ENCODE measurements at places on chromosomes 5 and 9.

GRCh38 chr5:87650284-87650683, 237.6 kb upstream of the CCNH start:
- DNase-seq, result no peak

- no peak for DNase-seq
These were observed 155.0 kb upstream of the TSLP start for GRCh38 chr5:110916381-110917049.

GRCh38 chr5:144281784-144282183, 111.1 kb downstream of the KCTD16 start:
- DNase-seq, result no peak

DNA sequence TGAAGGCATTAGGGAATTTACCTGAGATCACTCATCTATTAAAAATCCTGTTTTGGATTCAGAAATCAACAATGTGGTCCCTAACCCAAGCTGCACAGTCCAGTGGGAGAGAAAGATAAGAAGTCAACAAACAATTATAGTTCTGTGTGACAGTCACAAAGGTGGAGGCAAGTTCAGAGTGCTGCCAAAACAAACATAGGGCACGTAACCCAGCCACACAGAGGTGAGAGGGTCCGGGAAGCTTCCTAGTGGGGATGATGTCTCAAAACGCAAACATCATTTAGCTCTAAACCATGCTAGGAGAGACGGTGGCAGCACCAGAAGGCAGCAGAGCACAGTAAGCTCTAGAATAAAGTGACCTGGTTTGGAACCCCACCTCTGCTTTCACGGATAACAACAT, 158.9 kb downstream of the MAPKAP1 start:
- no peak for DNase-seq

DNA sequence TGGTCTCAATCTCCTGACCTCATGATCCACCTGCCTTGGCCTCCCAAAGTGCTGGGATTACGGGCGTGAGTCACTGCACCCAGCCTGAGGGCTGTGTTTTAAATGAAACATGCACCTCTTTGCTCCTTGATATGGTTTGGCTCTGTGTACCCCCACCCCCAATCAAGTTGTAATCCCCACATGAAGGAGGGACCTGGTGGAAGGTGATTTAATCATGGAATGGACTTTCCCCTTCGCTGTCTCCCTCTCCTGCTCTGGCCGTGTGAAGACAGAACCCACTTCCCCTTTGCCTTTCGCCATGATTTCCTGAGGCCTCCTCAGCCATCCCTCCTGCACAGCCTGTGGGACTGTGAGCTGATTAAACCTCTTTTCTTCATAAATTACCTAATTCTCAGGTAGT, 12.5 kb upstream of the NOTCH1 start:
- no peak for DNase-seq

DNA sequence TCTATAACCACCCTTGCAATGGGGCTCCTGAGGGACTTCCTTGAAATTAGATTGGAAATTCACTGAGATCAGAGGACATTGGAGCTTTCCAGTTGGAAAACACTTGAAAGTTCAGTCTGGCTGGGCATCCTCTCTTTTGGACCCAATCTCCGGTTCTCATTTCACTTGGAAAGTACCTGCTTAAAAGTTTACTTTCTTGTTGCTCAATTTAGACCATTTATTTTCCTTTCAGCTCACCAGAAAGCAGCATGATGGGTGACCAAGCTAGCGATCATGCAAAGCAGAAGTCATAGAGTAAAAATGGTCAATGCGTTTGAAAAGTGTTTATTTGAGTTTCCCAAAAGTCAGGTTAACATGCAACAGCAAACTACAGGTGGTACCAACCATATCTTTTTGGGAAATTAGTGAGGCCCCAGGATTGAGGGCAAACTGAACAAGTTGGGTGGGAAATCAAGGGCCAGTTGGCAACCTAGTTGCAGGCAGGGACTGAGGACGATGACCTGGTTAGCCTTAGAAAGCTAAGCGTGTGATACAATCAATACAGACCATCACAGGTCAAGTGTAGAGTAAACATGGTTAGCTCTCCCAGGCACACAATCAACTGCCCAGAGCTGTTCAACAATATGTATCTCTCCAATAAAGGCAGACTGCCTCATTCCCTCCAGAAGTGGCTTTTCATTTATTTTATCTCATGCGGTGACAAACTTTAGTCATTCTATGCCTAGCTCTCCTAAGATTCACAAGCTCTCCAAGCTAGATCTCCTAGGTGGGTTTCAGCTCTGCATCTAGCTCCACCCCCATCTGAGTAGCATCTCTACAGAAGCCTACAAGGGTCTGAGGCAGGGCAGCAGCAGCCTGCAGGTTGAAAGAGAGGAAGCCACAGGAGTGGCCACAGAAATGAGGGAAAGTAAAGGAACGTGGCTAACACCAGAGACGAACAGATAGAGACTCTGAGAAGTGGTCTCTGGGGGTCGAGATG, 136.9 kb downstream of the UGCG start:
- DNase-seq, result no peak

DNA sequence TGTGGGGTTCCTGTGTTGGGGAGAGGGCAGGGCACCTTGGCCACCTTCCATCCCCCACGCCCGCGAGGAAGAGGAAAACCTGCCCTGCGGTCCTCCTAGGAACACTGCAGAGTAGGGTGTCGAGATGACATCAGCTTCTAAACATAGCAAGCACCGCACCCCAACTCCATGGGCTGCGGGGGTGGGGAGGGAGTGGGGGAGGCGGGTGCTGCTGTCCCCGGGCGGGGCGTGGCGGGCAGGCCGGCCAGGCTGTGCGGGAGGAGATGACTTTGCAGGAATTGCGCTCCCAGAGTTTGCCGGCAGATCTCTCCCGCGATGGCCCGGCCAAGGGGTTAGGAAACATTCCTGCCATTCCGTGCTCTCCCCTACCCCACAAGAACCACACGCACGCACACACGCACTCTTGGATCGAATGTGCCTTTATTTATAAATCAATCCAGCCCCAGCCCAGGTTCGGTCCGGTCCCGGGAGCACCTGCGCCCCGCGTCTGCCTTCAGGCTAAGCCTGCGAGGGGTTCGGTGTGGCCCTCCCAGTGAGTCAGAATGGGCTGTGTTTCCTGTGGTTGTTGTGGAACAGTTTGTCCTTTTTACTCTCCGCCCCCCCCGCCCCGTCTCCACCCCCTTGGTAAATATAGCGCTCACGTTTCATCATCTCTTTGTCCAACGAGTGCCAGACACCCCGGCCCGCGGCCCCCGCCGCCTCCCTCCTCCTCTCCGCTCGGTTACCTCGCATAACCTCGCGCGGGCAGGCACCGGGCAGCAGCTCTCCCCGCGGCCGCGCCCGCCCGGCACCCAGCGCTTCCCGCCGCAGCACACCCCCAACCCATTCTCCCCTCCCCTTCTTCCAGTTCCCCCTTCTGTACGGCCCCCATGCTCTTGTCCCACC, 5.3 kb upstream of the KLF9 start:
- peak; percentile 76 for DNase-seq

GRCh38 chr5:172870715-172871461, 36.8 kb downstream of the ERGIC1 start:
- DNase-seq, result no peak

GRCh38 chr5:146967646-146968045, 89.1 kb upstream of the PPP2R2B start:
- DNase-seq, result no peak

DNA sequence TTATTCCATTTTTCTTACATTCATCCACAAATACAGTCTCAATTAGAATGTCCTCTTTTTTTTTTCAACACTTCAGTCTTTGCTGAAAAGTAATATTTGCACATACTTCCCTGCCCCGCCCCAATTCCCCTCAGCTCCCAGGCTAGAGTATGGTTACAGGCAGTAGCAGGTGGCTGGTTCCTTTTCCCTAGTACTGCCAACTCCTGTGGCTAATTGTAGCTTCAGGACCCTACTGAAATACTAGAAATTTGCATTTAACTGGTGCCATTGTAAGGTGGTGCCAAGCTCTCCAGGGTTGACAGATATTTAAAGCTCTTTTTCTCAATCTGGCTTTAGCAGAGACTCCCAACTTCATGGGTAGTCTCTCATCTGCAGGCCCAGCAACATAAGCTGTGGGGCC, 80.3 kb downstream of the FAM81B start:
- DNase-seq, result no peak

GRCh38 chr5:77225531-77225930, 15.1 kb downstream of the PDE8B start:
- DNase-seq, result no peak

DNA sequence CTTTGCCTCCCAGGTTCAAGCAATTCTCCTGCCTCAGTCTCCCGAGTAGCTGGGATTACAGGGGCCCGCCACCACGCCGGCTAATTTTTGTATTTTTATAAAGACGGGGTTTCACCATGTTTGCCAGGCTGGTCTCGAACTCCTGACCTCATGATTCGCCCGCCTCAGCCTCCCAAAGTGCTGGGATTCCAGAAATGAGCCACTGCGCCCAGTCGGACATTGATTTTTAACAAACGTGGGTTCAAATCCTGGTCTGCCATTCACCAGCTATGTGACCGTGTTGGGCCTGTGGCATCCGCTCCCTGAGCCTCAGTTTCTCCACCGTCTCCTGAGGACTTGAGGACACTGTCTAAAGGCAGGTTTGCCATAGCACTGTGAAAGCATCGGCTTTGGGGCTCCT, 41.8 kb upstream of the NEK6 start:
- no peak for DNase-seq

GRCh38 chr5:170310256-170310926, 12.8 kb upstream of the LCP2 start:
- DNase-seq, result no peak

GRCh38 chr9:14560194-14560593, 133.0 kb downstream of the ZDHHC21 start:
- no peak for DNase-seq

GRCh38 chr9:83965350-83966208, 14.4 kb downstream of the HNRNPK start:
- DNase-seq, result no peak

DNA sequence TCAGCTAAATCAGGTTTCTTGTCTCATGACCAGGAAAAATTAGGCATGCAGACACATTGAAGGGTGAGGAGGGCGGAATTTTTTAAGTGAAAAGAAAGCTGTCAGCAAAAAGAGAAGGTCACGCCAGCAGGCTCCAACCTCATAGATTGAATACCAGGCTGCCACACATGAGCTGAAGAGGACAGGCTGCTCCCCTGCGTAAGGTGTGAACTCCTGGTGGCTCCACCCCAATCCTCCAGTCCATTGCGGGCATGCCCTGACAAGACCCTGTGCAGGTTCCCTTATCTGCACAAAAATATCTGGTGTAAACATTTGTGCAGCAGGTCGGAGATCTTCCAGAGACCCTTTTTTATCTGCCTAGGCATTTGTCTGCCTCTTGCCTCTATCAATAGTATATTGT, 22.9 kb upstream of the TEX10 start:
- DNase-seq, result no peak

DNA sequence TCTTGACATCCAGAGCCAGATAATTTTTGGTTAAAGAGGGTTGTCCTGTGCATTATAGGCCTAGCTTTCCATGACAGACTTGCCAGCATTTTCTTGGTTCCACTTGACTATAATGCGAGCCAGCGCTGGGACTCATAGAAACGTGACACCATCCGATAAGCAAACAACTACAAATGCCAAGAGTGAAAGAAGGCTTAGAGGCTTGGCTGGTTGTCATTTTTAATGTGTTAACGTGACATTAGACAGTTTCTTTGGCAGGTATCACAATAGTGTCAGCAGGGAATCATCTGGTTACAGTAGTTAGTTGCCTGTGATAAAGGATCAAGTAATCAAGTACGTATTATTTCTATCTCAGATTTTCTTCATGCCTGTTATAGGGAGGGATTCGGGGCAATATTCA, 20.0 kb upstream of the LIFR start:
- DNase-seq, result no peak

GRCh38 chr9:119004618-119004990, 364.6 kb downstream of the BRINP1 start:
- no peak for DNase-seq

GRCh38 chr9:131963072-131964030, 116.3 kb downstream of the MED27 start:
- DNase-seq, result no peak

- DNase-seq, result no peak
These were observed 9.0 kb downstream of the C5orf63 start for GRCh38 chr5:127064253-127064840.

DNA sequence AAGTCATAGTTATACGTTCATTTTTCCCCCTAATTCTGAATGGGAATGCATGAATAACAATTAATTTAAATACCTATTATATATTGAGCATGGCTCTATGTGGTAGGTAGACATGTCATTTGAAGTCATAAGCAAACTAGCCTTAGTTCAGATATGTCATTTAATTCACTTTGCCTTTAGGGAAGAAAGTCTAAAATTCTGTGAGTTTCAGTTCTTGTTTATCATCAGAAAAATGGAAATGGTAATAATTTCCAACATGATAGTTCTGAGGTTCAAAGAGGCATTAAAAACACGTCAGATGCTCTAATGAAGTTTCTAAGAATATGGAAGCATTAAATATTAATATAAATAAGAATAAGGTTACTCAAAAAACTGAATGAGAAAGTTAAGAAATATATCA, 13.1 kb upstream of the ANXA1 start:
- no peak for DNase-seq

- DNase-seq, result no peak
These were observed 28.5 kb downstream of the KCNMB1 start for GRCh38 chr5:170360709-170361108.

DNA sequence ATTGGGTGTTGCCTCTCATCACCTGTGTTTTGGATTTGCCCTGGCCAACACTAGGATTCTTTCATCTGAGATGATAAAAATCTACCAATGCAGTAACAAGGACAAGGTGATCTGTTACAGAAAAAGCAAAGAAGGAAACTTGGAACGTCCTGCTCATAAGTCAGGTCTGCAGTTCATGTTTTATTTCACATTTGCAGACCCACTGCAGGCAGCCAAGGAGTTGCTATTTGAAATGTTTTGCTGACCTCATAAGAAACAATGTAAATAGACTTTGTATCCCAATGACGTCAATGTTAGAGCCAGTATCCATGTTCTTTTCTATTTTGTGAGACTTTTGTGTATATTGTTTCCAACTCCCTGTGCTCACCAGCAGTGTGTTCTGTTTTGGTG, 312.9 kb downstream of the DEPDC1B start:
- DNase-seq, result no peak

DNA sequence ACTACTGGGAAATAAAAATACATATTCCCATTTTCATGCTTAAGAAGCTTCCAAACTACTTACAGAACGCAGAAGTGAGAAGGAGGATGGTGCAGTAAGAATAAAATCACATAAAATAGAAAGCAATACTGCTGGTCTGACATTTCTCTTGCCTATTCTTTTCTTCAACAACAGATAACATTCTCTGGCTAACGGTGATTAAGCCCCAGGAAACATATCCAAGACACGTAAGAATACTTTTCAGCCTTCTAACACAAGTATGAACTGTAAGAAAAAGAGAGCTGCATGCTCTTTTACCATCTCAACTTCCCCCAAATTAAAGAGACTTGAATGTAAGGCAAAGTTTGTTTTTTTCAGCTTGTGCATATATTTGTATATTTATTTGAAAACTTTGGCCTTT, 156.1 kb upstream of the TARS1 start:
- no peak for DNase-seq

- DNase-seq, result no peak
These were observed 19.1 kb downstream of the PHF2 start for GRCh38 chr9:93595461-93595860.
